ENCODE measurements at places on chromosomes 13 and 19. TPM values are rescaled to one million over a fixed set of nuclear protein-coding genes. Genes with fewer than 3 reads are reported as not detected.

Gene PCSK4
- 0.28 TPM for total RNA-seq

Gene PSG3
- not detected for total RNA-seq

Gene ZNF625
- total RNA-seq, result 3.0 TPM

Gene NKG7
- total RNA-seq, result not detected

Gene TMC4
- 12.8 TPM for total RNA-seq

Gene TBCB
- 239 TPM for total RNA-seq

Gene CRX
- total RNA-seq, result not detected

Gene APLP1
- total RNA-seq, result 2.8 TPM

Gene RXFP2
- not detected for total RNA-seq

Gene SIGLECL1
- total RNA-seq, result not detected

Gene CPT1C
- total RNA-seq, result 2.1 TPM

Gene EEF1AKMT1
- 12.8 TPM for total RNA-seq

Gene LRP3
- 17.4 TPM for total RNA-seq

Gene SBSN
- total RNA-seq, result 80.8 TPM

Gene KLK13
- 1.5 TPM for total RNA-seq

Gene CCDC70
- not detected for total RNA-seq

Gene ZNF681
- total RNA-seq, result 0.37 TPM

Gene ZNF677
- 7.7 TPM for total RNA-seq

Gene GSX1
- total RNA-seq, result not detected

Gene GPR183
- total RNA-seq, result 0.07 TPM

Gene KCNN4
- 12.9 TPM for total RNA-seq

Gene CRLF1
- total RNA-seq, result 2.4 TPM

Gene TEX101
- not detected for total RNA-seq

Gene CYSLTR2
- not detected for total RNA-seq

Gene C5AR2
- not detected for total RNA-seq
